ENCODE measurements at places on chromosomes 2 and 18.

- DNase-seq: no peak
Measured at GRCh38 chr2:217904614-217904965, 98.2 kb downstream of the TNS1 start.

DNA sequence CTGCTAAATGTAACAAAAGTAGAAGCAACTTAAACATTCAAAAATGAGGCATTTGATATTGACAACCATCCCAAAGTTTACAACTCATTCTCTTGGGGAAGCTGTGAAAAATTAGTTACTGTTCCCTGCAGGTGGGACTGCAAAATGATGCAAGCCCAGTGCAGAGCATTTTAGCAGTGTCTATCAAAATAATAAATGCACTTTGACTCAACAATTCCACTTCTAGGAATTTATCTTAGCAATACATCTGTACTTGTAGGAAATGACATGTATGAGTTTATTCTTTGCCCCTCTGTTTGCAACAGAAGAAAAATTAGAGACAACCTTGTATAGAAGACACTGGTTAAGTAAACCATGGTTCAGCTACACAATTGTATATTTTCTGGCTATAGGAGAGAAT, 48.0 kb upstream of the TLK1 start:
- DNase-seq: no peak

DNA sequence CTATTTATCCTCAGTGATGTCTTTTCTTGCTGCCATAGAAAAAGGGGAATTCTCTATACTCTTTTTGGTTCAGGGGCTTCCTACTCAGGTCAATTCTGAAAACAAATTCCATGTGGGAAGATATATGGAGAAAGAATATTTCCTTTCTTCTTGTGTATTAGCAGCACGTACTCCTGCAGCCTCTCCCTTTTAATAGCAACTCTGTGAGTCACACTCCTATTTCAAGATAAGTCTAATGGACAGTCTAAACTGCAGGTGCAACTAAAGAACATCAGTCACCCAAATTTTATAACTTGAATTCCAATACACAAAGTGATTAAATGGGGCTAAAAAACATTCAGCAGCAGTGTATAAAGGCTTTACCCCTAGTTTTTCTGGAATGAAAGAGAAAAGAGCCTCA, 942.2 kb downstream of the CNTNAP5 start:
- DNase-seq: no peak

DNA sequence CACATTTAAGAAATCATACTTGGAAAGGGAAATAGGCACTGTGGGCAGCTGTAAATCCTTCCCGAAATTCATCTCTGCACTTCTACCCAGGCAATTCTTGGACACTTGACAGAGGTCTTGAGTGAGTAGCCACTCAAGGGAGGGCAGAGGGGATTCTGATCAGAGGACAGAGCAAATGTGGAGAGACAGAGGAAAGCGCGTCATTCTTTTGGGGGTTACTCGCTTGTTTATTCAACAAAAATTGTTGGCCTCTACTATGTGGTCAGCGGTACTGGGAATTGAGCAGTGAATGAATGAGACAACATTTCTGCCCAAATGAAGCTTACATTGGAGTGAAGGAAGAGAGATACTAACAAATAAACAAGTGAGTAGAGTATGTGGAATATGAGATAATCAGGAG, 41.4 kb upstream of the YES1 start:
- DNase-seq: no peak

DNA sequence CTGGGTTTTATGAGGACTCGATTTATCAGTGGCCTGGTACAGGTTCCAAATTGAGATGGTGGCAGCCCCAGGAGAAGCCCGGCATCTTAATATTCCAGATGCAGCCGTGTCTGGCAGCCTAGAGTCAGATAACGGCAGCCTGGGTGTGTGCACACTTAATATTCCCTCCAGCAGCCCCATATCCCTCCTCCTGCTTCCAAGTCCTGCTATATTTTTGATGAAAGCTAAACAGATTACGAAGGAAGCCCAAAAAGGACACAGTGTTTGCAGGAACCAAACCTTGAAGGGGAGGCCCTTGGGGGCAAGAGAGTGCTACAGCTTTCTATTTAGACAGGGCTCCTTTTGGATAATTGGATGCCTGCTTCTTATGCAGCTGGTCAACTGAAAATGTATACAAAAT, 25.1 kb upstream of the ALK start:
- no peak for DNase-seq

DNA sequence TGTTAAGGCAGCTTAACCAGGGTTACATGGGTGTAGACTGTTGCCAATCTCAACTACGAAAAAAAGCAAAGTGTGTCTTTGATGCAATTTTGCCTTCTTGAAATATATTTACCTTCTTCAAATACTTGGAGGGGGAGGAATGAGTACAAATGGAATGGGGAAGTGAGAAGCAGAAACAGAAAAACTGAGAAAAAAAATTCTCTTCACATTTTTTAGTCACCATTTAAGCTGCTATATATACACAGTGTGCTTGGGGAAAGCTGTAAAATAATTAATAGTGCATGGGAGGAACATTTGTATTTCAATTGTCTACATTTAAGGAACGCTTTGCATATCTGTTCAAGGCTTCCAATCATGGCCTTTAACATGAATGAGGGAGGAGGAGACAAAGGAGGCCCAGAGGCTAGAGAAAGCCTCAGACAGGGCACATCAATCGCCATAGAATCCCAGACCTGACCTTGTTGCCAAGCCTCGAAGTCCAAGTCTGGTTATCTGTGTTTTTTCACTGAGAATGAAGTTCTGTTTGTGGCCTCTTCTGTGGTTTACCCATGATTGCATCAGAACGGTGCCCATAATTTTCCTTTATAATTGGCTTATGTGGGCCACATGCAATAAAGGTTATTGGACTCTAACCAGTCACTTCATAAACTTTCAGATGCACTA, 158.6 kb downstream of the PIK3C3 start:
- DNase-seq: no peak

DNA sequence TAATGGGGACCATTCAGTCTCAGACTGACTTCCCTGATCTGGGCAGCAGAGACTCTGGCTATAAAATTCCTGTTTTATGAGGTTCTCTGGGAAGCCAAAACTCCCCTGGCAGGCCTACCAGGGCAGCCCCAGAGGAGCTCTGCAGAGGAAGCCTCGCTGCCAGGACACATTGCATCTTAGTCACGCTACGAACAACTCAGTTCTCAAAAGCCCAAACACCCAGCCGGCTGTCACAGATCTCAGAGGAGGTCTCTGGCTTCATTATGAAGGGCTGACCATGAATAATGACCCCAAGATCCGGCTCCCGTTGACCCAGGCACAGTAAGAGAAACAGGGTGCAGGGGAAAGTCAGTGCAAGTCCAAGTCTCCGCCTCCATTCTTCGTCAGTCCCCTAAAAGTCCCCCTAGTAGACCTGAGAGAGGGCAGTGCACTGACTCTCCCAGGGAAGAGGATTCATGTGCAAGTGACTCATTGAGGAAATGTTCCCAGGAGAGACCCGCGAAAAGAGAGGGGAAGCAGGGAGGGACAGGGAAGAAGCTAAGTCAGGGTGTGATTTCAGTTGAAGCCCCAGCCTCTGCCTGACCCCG, 212.3 kb downstream of the CYP26B1 start:
- DNase-seq: no peak

DNA sequence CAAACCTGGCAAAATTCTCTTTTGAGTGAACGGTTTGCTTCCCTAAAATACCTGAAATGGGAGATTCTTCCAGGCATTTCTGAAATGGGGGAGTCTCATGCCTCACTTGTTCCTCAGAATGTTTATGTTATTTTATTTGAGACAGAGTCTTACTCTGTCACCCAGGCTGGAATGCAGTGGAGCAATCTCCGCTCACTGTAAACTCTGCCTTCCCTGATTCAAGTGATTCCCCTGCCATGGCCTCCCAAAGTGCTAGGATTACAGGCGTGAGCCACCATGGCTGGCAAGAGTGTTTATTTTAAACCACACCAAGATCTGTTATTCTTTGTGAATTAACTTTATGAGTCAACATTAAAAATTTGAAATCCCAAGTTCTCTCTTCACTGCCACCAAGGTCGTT, 6.4 kb upstream of the FHL2 start:
- no peak for DNase-seq

DNA sequence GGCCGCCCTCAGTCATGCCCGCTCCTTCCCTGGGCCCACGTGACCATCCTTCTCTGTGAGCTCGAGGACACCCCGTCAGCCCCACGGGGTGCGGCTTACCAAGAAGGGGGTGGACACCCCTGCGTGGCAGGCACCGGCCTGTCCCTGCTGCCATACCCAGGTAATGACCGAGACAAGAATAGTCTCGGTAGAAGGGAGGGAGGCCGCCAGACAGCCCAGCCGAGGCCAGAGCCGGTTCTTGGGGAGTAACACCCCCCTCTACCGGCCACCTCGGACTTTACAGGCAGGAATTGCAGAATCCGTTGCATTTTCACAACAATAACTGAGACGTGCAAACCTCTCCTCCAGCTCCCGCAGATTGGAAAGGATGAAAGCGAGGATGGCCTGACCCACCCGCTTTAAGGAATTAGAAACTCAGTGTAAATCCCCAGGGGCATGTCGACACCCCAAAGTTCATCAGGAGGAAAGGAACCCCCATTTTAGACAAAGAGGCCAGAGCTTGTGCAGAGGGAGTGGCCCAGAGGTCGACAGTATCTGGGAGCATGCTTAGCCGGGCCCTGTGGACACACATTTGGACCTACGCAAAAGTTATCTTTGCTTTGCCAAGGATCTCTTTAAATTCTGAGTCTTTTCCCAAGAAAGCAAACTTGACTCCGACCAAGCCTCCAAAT, 60.1 kb upstream of the GLI2 start:
- DNase-seq: peak; percentile 17

All from stimulated activated CD4-positive, alpha-beta T cell treated with anti-CD3 and anti-CD28 coated beads, TNF-alpha, amount 100 ng/mL, for 48 hours (primary cell).